ENCODE measurements at places on chromosomes 13 and 19. TPM values are rescaled to one million over a fixed set of nuclear protein-coding genes. Genes with fewer than 3 reads are reported as not detected.

Gene GPR4
- 6.2 TPM for total RNA-seq

Gene DAND5
- 2.9 TPM for total RNA-seq

Gene RAD23A
- 178 TPM for total RNA-seq

Gene ZNF844
- total RNA-seq, result 10.8 TPM

Gene NCAN
- total RNA-seq, result not detected

Gene SH2D3A
- total RNA-seq, result not detected

Measured in right atrium auricular region (tissue), 2 donors.